ENCODE measurements at places on chromosomes 13 and 19. TPM values are rescaled to one million over a fixed set of nuclear protein-coding genes. Genes with fewer than 3 reads are reported as not detected.

Gene COL4A1
- total RNA-seq: 0.37 TPM

GRCh38 chr19:30662211-30662861 lies 290.2 kb downstream of the ZNF536 start:
- no peak for DNase-seq
- no peak overlapping the region for H3K4me3 ChIP-seq
- no peak overlapping the region for H3K27ac ChIP-seq
- no peaks in the 10 kb centered on the region for H3K36me3 ChIP-seq
- peaks cover 47% of the 10 kb centered on the region for H3K27me3 ChIP-seq

GRCh38 chr13:79477968-79478367 lies 3.0 kb upstream of the NDFIP2 start:
- no peaks in the 10 kb centered on the region for H3K27me3 ChIP-seq
- peaks cover 4% of the 10 kb centered on the region for H3K36me3 ChIP-seq
- no peak overlapping the region for H3K27ac ChIP-seq
- peaks cover 29% of the 10 kb centered on the region for H3K4me1 ChIP-seq
- no peak for DNase-seq

Gene SULT2B1
- not detected for total RNA-seq

GRCh38 chr19:37594982-37595382 lies 306 bp downstream of the ZNF540 start:
- H3K27ac ChIP-seq: peak overlapping the region; percentile 98
- no peaks in the 10 kb centered on the region for H3K27me3 ChIP-seq
- H3K4me1 ChIP-seq: peaks cover 27% of the 10 kb centered on the region
- H3K36me3 ChIP-seq: peaks cover 3% of the 10 kb centered on the region
- peak overlapping the region; percentile 98 for H3K4me3 ChIP-seq

DNA sequence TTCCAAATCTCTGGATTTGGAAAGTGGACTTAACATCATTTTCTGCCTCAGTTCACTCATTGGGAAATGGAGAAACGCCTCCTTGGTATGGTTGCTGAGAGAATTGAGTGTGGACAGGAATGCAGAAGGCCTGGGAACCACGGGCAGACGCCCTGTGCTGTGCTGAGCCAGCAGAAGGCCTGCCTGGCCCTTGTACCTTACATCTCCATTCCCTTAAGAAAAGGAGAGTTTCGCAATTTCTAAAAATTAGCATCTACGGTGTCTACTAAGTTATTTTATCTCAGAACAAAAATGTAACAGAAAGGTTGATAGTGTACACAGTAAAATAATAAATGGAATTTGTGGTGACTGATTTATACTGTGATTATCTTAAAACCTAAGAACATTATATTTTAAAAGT lies 78.7 kb downstream of the IPO5 start:
- H3K4me1 ChIP-seq: peaks cover 2% of the 10 kb centered on the region
- DNase-seq: no peak
- H3K27me3 ChIP-seq: no peaks in the 10 kb centered on the region
- H3K27ac ChIP-seq: no peak overlapping the region
- H3K4me3 ChIP-seq: no peak overlapping the region
- H3K36me3 ChIP-seq: no peaks in the 10 kb centered on the region

DNA sequence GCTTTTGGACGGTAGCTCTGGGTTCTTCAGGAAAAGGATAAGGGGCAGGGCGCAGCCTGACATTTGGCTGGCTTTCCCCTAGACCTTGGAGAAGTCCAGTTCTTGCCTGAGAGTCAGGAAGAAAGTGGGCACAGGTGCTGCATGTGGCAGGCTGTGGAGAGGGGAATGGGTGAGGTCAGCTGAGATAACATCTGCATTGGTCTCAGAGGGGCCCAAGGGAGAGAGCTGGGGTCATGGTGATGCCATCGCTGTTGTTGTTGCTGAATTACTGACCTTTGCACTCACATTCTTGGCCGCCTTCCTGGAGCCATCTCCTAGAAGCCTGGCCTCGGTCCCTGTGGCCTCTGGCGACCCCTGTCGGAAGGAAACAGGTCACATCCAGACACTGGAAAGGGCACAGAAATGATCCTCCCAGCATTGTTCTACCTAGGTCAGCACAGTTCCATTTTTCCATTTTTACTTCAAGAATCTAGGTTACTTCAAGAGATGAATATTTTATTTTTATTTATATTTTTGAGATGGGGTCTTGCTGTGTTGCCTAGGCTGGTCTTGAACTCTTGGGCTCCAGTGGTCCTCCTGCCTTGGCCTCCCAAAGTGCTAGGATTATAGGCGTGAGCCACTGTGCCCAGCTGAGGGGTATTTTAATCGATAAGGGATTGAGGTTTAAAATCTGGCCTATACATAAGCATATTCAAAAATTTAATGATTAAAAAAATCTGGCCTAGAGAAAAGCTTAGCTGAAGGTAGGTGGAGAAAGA lies 6.5 kb upstream of the LIPE start:
- peak overlapping the region; percentile 41 for H3K27ac ChIP-seq
- peaks cover 9% of the 10 kb centered on the region for H3K4me1 ChIP-seq
- peak; percentile 42 for DNase-seq
- H3K4me3 ChIP-seq: no peak overlapping the region

GRCh38 chr13:23709536-23709935 lies 139.3 kb downstream of the TNFRSF19 start:
- DNase-seq: no peak
- H3K27ac ChIP-seq: no peak overlapping the region
- peaks cover 3% of the 10 kb centered on the region for H3K36me3 ChIP-seq
- H3K4me1 ChIP-seq: no peaks in the 10 kb centered on the region
- H3K27me3 ChIP-seq: peaks cover 4% of the 10 kb centered on the region

DNA sequence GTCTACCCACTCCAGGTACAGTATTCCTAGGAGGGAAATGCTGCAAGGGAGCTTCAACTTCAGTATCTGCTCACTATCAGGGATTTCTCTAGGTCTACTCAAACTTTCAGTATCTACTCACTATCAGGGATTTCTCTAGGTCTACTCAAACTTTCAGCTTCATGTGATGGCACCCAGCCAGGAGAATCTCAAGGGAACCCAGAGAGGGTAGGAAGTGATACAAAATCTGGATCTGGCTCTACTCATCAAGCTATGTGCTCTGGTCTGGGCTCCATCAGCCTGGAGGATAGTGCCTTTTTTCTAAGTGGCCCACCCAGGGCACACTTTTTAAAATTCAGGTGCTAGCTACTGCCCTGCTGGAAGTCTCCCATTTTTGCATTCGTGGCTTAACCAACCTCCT lies 52.3 kb upstream of the FNDC3A start:
- no peak overlapping the region for H3K4me3 ChIP-seq
- H3K27ac ChIP-seq: no peak overlapping the region
- H3K36me3 ChIP-seq: peaks cover under 1% of the 10 kb centered on the region
- no peak for DNase-seq

DNA sequence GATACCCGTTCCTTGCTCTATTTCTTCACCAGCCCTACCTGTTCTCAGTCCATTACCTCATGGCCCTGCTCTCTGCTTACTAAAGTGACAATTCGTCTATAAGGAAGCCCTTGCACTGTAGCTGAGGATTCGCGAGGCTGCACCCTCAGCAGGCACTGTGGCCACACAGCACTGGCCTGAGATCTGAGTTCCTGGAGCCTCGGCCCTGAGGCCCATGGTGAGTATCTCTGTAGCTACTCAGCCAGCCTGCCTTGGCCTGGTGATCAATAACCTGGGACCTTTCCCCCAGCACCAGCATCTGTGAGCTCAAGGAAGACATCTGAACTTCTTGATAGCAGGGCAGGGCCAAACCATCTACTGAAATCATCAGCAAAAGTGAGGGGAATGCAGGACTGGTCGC lies 90.7 kb downstream of the RGCC start:
- no peaks in the 10 kb centered on the region for H3K36me3 ChIP-seq
- H3K27me3 ChIP-seq: peaks cover 6% of the 10 kb centered on the region
- no peak overlapping the region for H3K4me3 ChIP-seq
- no peak for DNase-seq
- H3K4me1 ChIP-seq: peaks cover 3% of the 10 kb centered on the region
- no peak overlapping the region for H3K27ac ChIP-seq

- H3K4me3 ChIP-seq: peak overlapping the region; percentile 89
- peak overlapping the region; percentile 39 for H3K27ac ChIP-seq
- H3K4me1 ChIP-seq: peaks cover 48% of the 10 kb centered on the region
- DNase-seq: no peak
- peaks cover 80% of the 10 kb centered on the region for H3K27me3 ChIP-seq
These were observed 26.2 kb downstream of the SLC8A2 start for GRCh38 chr19:47445527-47445926.

GRCh38 chr19:43572171-43572588 lies 3.1 kb downstream of the XRCC1 start:
- H3K27ac ChIP-seq: no peak overlapping the region
- H3K4me3 ChIP-seq: peak overlapping the region; percentile 21
- no peaks in the 10 kb centered on the region for H3K27me3 ChIP-seq
- H3K36me3 ChIP-seq: peaks cover 6% of the 10 kb centered on the region
- no peak for DNase-seq

DNA sequence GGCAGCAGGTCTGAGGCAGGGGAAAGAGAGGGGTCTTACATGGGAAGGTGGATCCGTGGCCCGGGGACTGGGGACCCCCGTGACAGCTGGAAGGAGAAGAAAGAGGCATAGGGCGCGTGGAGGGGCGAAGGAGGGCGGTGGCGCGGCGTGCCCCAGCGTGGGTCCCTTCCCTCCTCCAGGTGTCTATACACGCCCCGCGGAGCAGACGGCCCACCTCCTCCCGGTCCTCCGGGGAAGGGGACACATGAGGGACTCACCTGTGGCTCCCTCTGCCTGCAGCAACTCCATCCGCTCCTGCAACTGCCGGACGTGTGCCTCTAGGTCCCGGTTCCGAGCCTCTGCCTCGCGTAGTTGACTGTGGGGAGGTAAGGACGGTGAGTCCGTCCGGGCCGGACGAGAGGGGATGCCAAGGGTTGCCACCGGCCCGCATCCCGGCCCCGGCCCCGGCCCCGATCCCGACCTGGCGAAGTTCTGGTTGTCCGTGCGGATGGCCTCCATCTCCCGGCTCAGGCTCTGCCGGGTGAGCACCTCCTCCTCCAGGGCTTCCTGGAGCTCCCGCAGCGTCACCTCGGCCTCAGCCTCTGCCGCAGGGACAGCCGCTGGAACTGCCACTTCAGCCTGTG lies 2.4 kb upstream of the SIX5 start:
- no peaks in the 10 kb centered on the region for H3K27me3 ChIP-seq
- no peak for DNase-seq
- peak overlapping the region; percentile 58 for H3K4me3 ChIP-seq

GRCh38 chr19:2978772-2979171 lies 1.4 kb downstream of the TLE6 start:
- H3K27ac ChIP-seq: no peak overlapping the region
- peaks cover 24% of the 10 kb centered on the region for H3K27me3 ChIP-seq
- no peak for DNase-seq
- no peaks in the 10 kb centered on the region for H3K36me3 ChIP-seq
- no peak overlapping the region for H3K4me3 ChIP-seq
- H3K4me1 ChIP-seq: peaks cover 17% of the 10 kb centered on the region

Gene RASA3
- 215 TPM for total RNA-seq

- H3K27me3 ChIP-seq: no peaks in the 10 kb centered on the region
- H3K36me3 ChIP-seq: no peaks in the 10 kb centered on the region
- DNase-seq: no peak
- no peak overlapping the region for H3K4me3 ChIP-seq
- H3K27ac ChIP-seq: peak overlapping the region; percentile 2
These were observed 27.2 kb downstream of the FOXO1 start for GRCh38 chr13:40639221-40639681.

GRCh38 chr13:96532804-96533203 lies 442.9 kb downstream of the HS6ST3 start:
- H3K4me3 ChIP-seq: no peak overlapping the region
- H3K36me3 ChIP-seq: no peaks in the 10 kb centered on the region
- no peak for DNase-seq
- no peak overlapping the region for H3K27ac ChIP-seq

DNA sequence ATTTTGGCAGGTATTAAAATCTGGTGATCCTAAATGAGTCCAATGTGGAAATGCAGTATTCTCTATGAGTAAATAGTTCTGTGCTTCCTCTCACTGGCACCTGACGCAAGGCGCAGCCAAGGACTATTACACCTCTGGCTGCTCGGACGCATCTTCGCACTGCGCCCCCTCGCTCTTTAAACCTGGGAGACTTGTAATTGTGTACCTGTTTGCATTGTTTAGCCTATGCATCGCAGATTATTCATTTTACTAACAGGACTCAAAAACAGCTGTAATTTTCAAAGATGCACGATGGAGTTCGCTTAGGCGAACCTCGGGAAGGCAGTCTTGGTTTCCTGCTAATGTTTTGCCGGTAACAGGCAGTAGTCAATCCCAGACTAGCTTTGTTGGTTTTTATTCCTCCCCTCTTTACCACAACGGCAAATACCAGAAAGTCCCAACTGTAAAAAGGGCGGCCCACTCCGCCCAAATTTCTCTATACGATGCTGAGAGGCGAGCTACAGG lies 113.2 kb downstream of the KCNRG start:
- H3K4me3 ChIP-seq: peak overlapping the region; percentile 87
- peak overlapping the region; percentile 96 for H3K27ac ChIP-seq
- H3K27me3 ChIP-seq: peaks cover 33% of the 10 kb centered on the region
- DNase-seq: peak; percentile 14
- no peaks in the 10 kb centered on the region for H3K36me3 ChIP-seq

Gene ZNF415
- 0.62 TPM for total RNA-seq

DNA sequence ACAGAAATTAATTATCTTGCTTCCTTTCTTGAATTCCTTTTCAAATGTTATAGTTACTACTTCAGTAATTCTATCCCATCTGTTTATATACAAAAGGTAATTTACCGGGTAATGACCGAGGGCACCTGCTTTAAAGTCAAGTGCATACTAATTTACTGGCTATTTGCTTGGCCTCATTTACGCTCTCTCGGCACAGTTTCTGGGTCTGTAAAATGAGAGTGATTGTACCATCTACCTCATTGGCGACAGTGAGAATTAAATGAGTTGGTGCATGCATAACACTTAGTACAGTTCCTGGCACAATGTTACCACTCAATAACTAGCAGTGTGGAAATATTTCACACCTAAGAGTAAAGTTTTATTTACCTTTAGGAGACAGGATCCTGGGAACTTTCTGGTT lies 111.6 kb downstream of the GGACT start:
- no peak overlapping the region for H3K27ac ChIP-seq
- H3K27me3 ChIP-seq: no peaks in the 10 kb centered on the region
- no peak overlapping the region for H3K4me3 ChIP-seq
- peaks cover 3% of the 10 kb centered on the region for H3K4me1 ChIP-seq
- H3K36me3 ChIP-seq: no peaks in the 10 kb centered on the region

Gene LILRB3
- total RNA-seq: 6.2 TPM
